ENCODE measurements at places on chromosomes 1 and 21. TPM values are rescaled to one million over a fixed set of nuclear protein-coding genes. Genes with fewer than 3 reads are reported as not detected.

SLC2A5 gene
- 0.17 TPM for total RNA-seq

TMPRSS15 gene
- not detected for total RNA-seq

LAMB3 gene
- total RNA-seq = 0.33 TPM

RGS13 gene
- total RNA-seq = not detected

CFHR4 gene
- total RNA-seq = not detected

UBASH3A gene
- not detected for total RNA-seq

TUT4 gene
- total RNA-seq = 14.5 TPM

OR2T2 gene
- not detected for total RNA-seq

LYST gene
- 15.0 TPM for total RNA-seq

UMODL1 gene
- total RNA-seq = not detected

SLAMF8 gene
- total RNA-seq = under 0.01 TPM

CYP2J2 gene
- total RNA-seq = 0.34 TPM

ZSCAN20 gene
- total RNA-seq = 6.6 TPM

ZBED6 gene
- 15.5 TPM for total RNA-seq

VHLL gene
- 0.11 TPM for total RNA-seq

NID1 gene
- 303 TPM for total RNA-seq

RAP1GAP gene
- total RNA-seq = under 0.01 TPM

ZNF683 gene
- not detected for total RNA-seq

ORC1 gene
- 1.5 TPM for total RNA-seq

LAPTM5 gene
- 34.4 TPM for total RNA-seq

MMP23B gene
- total RNA-seq = 1.1 TPM

LGALS8 gene
- 198 TPM for total RNA-seq

OR14K1 gene
- 0.11 TPM for total RNA-seq
